ENCODE measurements at places on chromosomes 6 and 20.

- DNase-seq = no peak
Observed at GRCh38 chr6:26187292-26187691, 100.1 kb downstream of the HFE start.

GRCh38 chr20:62929051-62929538 is 2.8 kb upstream of the DIDO1 start:
- DNase-seq = no peak

DNA sequence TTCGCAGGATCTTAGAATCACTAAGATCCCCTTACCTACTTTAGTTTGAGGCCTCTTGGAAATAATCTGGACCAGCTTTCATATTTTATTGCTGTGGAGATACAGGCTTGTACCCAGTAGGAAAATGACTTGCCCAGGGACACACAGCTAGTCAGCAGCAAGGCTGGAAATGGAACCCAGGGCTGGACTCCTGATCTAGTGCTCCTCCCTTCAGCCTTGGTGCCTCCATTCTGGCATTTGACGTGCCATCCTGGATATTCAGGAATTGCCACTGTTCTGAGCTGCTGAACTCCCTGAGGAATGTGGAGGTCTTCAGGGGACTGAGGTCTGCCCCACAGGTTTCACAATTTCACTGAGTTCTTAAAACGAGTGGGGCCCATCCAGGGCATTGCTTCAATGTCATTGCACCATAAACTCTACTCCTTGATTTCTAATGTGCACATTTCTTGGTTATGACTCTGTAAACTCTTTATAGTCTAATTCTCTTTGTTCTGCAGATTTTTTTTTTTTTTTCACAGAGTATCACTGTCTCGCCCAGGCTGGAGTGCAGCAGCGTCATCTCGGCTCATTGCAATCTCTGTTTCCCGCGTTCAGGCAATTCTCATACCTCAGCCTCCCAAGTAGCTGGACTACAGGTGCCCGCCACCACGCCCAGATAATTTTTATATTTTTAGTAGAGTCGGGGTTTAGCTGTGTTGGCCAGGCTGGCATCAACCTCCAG is 26.7 kb upstream of the CDKN1A start:
- DNase-seq = no peak

- no peak for DNase-seq
Observed at GRCh38 chr20:53174454-53174853, 202.3 kb downstream of the TSHZ2 start.

DNA sequence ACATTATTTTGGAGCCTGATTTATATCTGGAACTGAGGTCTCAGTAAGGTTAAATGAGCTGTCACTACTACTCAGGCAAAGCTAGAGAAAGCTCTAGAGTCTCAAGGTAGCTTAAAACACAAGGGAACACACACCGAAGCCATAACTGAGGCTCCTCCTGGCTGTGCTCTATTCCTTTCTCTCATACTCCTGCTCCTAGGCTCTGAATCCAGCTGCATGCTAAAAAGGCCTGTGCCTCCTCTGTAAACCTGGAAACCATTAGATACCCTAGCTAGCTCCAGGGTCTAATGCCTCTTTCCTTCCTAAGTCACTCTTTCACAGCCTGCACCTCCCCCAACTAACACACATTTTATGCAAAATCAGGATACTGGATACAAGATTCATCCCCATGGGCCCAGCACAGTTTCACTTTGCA is 17.1 kb downstream of the RIPOR2 start:
- no peak for DNase-seq
